Large intestine (tissue), 12 donors: ENCODE measurements at places on chromosomes 1 and 21. TPM values are rescaled to one million over a fixed set of nuclear protein-coding genes. Genes with fewer than 3 reads are reported as not detected.

BNIPL gene
- 1.3 TPM for polyA plus RNA-seq

SLC1A7 gene
- 0.40 TPM for polyA plus RNA-seq

F3 gene
- 66.7 TPM for polyA plus RNA-seq

KIF26B gene
- polyA plus RNA-seq, result 3.9 TPM

CYP4A11 gene
- polyA plus RNA-seq, result 0.13 TPM

LRRC38 gene
- polyA plus RNA-seq, result 0.22 TPM

ARHGAP29 gene
- polyA plus RNA-seq, result 10.7 TPM

G0S2 gene
- 167 TPM for polyA plus RNA-seq

COL6A1 gene
- 470 TPM for polyA plus RNA-seq

SPRR2A gene
- polyA plus RNA-seq, result not detected

TMEM79 gene
- polyA plus RNA-seq, result 7.3 TPM

ZBTB8A gene
- 8.0 TPM for polyA plus RNA-seq

TMPRSS15 gene
- 0.01 TPM for polyA plus RNA-seq

MYOG gene
- polyA plus RNA-seq, result 0.66 TPM

CD244 gene
- 2.1 TPM for polyA plus RNA-seq

DDR2 gene
- 18.3 TPM for polyA plus RNA-seq

WLS gene
- 63.3 TPM for polyA plus RNA-seq

LCE2C gene
- polyA plus RNA-seq, result not detected
